ENCODE measurements at places on chromosomes 12 and 14.
A peak's percentile ranks its signal among the peaks of the same experiment; 100 is the strongest.

GRCh38 chr14:74959596-74960180 is 4.3 kb upstream of the PGF start:
- DNase-seq: no peak

GRCh38 chr14:25929881-25930615 is 667.8 kb downstream of the NOVA1 start:
- no peak for DNase-seq

DNA sequence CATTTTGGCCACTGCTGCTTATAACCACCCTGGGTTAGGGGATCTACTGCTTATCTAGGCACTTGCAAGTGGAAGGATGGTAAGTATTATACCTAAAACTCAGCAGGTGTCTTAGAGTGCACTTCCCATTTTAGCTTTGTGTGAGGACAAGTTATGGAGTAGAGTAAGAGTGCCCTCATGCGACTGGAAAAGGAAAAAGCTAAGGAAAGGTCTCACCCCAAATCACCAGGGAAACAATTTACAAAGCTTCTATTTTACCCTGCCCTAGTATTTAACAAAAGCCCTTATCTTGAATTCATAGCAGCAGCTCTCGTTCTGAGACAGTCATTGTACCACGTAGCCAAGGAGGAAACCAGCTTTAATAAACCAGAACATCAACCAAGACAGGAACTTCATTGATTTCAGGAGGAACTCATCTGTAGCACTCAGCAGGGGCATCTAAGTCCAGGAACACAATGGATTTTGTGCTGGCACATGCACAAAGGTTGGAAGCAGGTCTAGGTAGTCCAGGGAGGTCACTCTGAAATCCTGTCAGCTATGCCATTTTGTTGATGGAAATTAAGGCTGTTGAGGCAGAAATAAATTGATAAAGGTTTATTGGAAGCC is 2.9 kb downstream of the RDH12 start:
- DNase-seq: peak; percentile 90

GRCh38 chr14:30868736-30869135 is 5.6 kb upstream of the COCH start:
- no peak for DNase-seq

DNA sequence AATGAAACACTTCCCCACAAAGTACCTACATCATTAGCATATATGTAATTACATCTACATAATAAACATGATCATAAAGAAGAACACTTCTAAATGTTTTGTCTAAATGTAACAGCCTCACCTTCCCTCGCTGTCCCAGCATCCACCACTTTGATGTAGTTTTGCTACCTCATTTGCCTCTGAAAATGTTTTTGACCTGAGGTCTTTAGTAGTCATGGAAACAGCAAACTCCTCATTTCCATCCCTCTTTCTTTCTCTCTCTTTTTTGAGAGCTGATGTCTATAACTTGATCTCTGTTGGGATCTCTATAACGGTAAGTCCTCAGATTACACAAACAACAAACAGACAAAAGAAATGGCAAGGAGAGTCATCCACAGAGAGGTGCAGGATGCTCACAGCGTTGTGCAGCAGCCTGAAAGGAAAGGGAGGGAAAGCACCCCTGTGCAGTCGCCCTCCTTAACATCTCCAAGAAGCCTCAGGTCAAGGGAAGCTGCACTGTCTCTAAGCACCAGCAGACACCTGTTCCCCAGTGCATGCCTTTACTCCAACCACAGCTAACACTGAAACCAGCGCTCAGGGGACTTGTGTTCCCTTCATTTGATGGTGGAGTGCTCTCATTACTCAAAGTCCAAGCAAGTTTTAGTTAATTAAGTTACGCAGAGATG is 268.7 kb downstream of the TMEM132D start:
- DNase-seq: no peak
